ENCODE measurements at places on chromosomes 7 and 10.

GRCh38 chr7:73644688-73645286 lies 20.5 kb upstream of the MLXIPL start:
- ATAC-seq, result no peak

- peak; percentile 41 for ATAC-seq
These were observed 78.4 kb downstream of the RNF216 start for GRCh38 chr7:5702876-5703571.

GRCh38 chr7:119842786-119843185 lies 430.2 kb upstream of the KCND2 start:
- ATAC-seq, result no peak

GRCh38 chr10:113047963-113048781 lies 98.1 kb downstream of the TCF7L2 start:
- ATAC-seq, result peak; percentile 17

- ATAC-seq, result no peak
These were observed 30.5 kb upstream of the SLC18A3 start for GRCh38 chr10:49579621-49580020.

GRCh38 chr10:2791774-2792443 lies 275.4 kb upstream of the PFKP start:
- ATAC-seq, result no peak

- peak; percentile 24 for ATAC-seq
These were observed 21.1 kb upstream of the FOXI2 start for GRCh38 chr10:127715782-127716378.

- no peak for ATAC-seq
These were observed 6.4 kb upstream of the RPP30 start for GRCh38 chr10:90865401-90865800.

DNA sequence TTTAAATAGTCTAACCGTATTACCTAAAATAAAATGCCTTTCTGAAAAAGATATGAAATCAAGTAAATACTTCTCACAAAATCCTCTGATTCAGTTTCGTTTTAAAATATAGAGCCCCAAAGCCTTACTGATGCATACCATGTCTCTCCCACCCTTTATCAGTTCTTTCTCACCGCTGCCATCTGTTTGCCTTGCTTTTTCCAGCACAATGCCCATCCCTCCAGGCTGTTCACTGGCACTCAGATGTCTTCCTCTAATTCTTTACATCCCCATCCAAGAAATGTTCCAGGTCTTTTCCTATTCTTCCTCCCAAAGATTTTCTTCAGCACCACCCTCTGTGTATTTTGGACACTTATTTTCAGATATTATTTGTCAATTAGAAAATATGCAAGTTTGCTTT lies 116.5 kb upstream of the LRRN3 start:
- ATAC-seq, result no peak

- ATAC-seq, result peak; percentile 90
These were observed 6.1 kb downstream of the NYAP1 start for GRCh38 chr7:100489824-100490223.

DNA sequence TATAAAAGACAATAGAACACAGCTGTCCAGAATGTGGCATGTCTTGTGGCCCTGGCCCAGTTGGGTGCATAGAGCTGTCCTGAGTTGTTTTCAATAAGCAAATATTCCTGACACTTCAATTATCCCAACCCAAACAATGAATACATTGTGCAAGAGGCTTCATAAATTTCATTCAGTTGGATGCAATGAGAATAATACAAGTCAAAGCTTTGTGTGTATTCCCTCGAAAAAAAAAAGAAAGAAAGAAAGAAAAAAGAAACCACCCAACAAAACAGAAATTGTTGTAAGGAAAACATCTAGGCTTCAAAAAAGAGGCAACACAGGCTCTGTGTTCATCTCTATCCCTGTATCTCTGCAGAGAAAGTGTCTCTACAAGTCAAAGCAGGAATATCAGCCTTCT lies 138.7 kb upstream of the ADO start:
- ATAC-seq, result no peak

GRCh38 chr7:32865448-32866030 lies 26.0 kb downstream of the KBTBD2 start:
- no peak for ATAC-seq

- ATAC-seq, result no peak
These were observed 42.6 kb downstream of the ADAMTS14 start for GRCh38 chr10:70714951-70715350.

DNA sequence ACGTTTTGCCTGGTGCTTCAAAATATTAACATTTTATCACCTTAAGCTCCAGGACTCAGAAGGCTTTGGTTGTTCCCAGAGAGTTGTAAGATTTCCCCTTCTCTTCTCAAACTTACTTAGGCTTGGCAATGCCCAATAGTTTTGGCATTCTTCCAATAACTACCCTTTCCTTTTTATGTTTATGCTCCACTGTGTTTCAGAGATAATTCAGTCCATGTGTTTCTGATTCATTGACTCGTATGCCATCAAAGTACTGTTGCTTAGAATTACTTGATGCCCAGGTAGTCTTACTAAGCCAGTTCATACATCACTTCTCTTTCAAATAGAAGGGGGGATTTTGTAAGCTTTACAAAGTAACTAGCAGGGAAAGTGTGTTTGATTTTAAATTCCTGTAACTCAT lies 66.6 kb downstream of the AGMO start:
- no peak for ATAC-seq

GRCh38 chr10:104232613-104233102 lies 494 bp upstream of the CFAP43 start:
- ATAC-seq, result peak; percentile 34

DNA sequence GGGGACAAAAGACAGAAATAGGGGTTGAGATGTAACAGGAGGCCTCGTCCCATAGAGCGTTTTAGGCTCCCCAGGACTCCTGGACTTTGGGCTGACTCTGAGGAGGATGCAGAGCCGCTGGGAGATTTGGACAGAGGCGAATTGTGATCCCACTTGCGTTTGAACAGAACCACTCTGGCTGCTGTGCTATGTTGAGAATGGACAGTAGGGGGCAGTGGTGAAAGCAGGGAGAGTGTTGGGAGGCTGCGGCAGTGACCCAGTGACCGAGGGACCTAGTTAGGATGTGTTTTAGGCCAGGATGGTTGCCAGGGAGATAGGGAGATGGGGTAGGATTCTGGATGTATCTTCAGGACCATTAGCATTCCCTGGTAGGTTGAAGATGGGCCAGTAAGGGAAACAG lies 271.6 kb downstream of the CCDC3 start:
- peak; percentile 25 for ATAC-seq

- ATAC-seq, result no peak
These were observed 146.2 kb downstream of the ARHGAP22 start for GRCh38 chr10:48458662-48459048.

GRCh38 chr10:121216295-121216694 lies 365.1 kb downstream of the WDR11 start:
- ATAC-seq, result no peak

- ATAC-seq, result no peak
These were observed 42.5 kb upstream of the LCOR start for GRCh38 chr10:96789571-96790108.

GRCh38 chr10:68925489-68925888 lies 24.4 kb downstream of the DDX50 start:
- no peak for ATAC-seq

GRCh38 chr10:71213761-71214440 lies 1.5 kb downstream of the UNC5B start:
- ATAC-seq, result no peak

GRCh38 chr10:51960494-51960895 lies 261.1 kb upstream of the CSTF2T start:
- ATAC-seq, result peak; percentile 81

GRCh38 chr7:70506434-70506833 lies 625.5 kb upstream of the GALNT17 start:
- peak; percentile 98 for ATAC-seq

DNA sequence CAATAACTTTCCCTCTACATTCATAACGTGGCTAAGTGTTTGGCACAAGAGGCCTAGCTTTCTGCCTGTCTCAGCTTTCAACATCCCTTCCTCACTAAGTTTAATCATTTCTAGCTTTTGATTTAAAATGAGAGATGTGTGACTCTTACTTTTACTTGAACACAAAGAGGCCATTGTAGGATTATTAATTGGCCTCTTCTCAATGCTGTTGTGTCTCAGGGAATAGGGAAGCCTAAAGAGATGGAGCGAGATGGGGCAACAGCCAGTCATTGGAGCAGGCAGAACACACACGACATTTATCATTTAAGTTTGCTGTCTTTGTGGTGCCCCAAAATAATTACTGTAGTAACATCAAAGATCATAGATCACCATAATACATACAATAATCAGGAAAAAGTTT lies 167.1 kb upstream of the TRIM24 start:
- no peak for ATAC-seq

GRCh38 chr7:106063692-106064091 lies 48.4 kb downstream of the SYPL1 start:
- ATAC-seq, result no peak

- ATAC-seq, result no peak
These were observed 123.1 kb downstream of the CLEC2L start for GRCh38 chr7:139646566-139646965.

GRCh38 chr10:119199231-119199992 lies 8.0 kb upstream of the GRK5 start:
- peak; percentile 100 for ATAC-seq

DNA sequence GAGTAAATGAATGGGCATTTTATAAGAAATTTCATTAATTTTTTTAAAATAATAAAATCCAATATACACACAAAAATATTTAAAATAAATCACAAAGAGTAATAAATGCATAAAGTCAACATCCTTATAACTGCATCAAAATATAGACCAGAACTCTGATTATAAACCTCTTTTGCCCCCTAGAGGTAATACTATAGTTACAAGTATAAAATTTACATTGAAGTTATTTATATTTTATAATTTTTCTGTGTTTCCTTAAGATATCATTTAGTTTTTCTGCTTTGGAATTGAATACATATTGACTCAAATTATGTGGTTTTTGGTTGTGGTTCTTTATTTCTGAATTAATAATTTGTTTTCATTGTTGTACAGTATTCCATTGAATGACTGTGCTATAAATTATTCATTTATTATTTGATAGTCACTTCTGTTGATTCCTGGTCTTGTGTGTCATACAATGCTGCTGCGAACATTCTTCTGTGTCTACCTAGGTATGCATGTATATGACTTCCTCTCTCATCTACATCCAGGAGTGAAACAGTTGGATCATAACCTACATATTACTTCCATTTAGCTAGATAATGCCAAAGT lies 673.6 kb downstream of the IPMK start:
- no peak for ATAC-seq

GRCh38 chr10:124672181-124672638 lies 72.0 kb downstream of the FAM53B start:
- ATAC-seq, result no peak

DNA sequence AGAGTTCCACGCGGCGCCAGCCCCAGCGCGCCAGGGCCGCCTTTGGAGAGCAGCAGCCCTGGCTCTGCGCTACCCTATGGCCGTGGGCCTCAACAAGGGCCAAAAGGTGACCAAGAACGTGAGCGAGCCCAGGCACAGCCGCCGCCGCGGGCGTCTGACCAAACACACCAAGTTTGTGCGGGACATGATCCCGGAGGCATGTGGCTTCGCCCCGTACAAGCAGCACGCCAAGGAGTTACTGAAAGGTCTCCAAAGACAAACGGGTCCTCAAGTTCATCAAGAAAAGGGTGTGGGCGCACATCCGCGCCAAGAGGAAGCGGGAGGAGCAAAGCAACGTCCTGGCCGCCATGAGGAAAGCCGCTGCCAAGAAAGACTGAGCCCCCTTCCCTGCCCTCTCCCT lies 144.1 kb downstream of the SRPK2 start:
- no peak for ATAC-seq

DNA sequence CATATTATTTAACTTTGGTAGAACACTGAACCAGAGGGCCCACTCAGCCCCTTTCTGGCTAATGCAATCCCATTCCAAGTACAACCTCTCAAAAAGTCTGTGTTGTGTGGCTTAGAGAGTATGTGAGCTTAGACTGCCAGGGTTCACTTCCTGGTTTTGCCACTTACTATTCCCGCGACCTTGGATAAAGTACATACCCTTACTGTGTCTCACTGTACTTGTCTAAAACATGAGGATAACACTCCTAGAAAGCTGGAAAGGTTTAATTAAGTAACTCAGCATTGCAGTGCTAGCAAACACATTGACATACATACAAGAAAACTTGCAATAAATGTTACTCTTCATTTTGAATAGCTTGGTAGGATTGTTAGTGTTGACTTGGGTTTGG lies 215.8 kb downstream of the CHCHD3 start:
- ATAC-seq, result no peak

GRCh38 chr7:47763063-47763974 lies 181.4 kb upstream of the TNS3 start:
- ATAC-seq, result peak; percentile 77

GRCh38 chr10:17910125-17910789 lies 41.5 kb upstream of the SLC39A12 start:
- ATAC-seq, result peak; percentile 29

DNA sequence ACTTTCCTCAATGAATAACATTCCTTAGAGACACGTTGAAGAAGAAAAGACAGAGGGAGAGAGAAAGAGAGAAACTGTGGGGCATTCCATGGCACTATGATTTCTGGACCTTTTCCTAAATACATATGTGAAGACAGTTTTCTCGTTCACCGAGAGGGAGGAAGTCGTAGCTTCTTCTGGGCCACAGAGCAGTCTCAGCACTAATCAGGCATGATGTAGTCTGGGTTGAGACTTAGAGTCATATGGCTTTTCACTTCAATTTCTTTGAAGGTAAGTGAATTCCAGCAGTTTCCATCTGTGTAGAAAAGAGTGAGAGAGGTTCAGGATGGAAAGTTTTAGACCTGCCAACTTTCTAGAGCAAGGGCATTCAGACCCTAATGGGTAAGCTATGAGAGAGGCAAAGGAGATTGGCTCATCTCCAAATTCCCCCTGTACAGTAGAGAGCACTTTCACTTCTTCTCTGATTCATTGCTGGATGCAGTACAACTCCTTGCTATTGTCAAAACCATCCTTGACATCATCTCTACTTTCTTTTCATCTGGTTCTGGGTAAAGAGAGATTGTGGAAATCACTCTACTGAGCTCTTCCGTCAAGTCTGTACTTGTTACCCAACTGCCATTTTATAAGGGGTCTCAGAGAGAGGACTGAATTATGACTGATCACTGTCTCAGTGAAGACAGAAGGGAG lies 31.5 kb upstream of the OR9A4 start:
- ATAC-seq, result no peak

DNA sequence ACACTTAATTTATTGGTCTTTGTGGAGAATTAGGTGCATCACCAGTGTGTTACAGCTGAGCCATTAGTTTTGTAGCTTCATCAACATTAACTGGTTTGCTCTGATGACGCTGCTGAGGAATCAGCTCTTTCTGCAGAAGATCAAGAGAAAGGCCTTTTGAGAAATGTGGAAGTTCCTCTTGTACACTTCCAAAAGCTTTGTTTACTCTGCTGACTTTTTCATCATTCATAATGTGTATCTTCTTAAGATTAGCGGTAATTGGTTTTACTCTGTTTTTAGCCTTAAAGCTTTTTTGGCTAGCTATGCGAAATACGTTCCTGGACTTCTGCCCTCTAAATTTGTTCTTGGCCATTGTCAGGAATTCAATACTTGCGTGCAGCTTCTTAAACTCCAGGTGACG lies 8.2 kb upstream of the PHYH start:
- ATAC-seq, result no peak

DNA sequence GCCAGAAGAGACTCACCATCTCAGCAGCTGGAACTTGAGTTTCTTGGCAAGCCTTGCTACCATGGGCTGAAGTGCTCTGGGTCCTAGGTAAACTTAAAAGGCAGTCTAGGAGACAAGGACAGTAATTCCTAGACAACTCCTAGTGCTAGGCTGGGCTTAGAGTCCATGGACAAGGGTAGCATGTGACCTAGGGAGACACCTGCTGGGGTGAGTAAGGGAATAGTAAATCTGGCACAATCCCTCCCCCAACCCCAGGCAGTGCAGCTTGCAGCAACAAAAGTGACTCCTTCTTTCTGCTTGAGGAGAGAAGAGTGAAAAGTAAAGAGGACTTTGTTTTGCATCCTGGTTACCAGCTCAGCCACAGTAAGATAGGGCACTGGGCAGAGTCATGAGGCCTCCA lies 316.5 kb upstream of the IMMP2L start:
- no peak for ATAC-seq

All from motor neuron (in vitro differentiated cells).